ENCODE measurements at places on chromosomes 3 and 15.

DNA sequence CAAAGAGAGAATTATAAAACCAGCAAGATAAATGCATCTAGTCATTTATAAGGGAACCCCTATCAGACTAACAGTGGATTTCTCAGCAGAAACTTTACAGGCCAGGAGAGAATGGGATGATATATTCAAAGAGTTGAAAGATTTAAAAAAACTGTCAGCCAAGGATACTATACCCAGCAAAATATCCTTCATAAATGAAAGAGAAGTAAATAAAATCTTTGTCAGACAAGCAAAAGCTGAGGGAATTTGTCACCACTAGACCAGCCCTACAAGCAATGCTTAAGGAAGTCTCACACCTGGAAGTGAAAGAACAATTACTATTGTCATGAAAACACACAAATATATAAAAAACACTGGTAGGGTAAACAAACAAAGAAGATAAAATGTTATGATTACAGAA is 113.4 kb upstream of the FAM3D start:
- no peak for DNase-seq

GRCh38 chr3:109927726-109928125 is 590.4 kb upstream of the DPPA4 start:
- DNase-seq, result no peak

- no peak for DNase-seq
Measured at GRCh38 chr3:12062605-12063004, 58.4 kb downstream of the SYN2 start.

DNA sequence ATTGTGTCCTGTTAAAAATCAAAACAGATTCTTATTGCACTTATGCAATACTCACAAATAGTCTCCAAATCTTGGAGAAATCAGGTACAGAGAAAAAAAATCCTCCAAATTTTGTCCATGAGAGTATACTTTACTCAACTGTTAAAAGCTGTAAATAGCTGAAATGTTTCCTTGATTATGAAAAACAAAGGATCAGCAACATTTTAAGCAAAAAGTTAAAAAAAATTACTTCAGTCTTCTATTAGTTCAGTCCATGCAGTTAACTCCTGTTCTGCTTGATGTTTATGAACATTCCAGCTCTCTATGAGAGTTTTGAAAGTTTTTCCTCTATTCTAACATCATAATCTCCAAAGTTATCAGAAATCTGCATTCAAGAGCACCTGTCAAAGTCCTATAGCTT is 22.8 kb upstream of the ZNF80 start:
- DNase-seq, result no peak

DNA sequence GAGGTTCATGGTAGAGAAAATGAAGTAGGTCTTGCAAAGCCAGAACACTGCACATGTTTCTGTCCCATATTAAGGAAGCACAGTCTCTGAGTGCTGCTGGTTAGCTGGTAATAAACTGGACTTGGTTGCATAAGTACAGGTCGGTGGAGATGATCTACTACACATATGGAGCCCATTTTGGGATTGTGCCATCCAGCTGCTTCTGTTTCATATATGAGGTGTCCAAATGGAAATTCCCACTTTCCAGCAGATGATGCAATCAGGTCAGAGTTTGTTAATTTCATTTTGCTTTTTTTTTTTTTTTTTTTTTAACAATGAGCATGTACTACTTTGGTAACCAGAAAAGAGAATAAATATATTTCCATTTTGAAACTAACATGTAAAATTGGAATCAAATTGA is 122.6 kb downstream of the SATB1 start:
- no peak for DNase-seq

DNA sequence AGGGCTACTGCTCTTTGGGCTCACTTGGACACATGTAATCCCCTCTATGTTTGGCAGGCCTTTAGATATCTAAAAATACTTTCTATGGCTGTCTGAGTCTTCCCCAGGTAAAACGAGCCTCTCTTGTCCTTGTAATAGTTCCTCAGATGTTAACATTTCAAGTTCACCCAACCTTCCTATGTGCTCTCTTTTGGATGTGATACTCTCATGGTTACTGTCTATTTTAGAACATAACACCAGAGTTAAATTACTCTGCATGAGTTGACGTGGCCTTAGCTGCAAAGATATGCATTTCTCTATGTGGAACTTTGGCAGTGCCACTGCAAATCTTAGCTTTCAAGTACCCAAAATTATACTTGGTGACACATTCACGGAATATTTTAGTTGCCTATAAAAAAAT is 31.9 kb upstream of the CSPG5 start:
- DNase-seq, result no peak

DNA sequence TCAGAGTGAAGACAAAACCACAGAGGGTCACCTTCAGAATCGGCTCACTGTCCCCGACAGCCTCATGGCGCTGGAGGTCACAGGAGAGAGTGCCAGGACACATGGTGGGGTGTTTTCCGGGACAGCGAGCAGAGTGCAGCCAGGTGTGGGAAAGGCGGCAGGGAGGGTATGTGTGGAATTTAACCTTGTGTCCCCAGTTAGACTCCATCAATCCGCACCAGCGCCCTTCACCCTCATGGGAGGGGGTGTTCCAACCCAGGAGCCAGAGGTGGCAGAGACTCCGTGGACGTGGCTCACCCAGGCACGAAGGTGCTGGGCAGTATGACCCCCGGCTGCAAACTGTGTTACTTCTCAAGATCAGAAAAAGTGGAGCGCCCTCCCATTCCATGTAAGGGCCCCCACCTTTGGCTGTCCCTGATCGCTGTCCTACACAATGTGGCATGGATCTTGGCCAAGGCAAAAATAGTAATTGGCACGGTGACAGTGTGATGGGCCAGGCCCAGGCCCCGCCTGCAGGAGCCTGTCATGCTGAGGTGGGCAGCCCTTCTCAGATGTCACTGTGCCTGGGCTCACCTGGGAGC is 190.3 kb downstream of the XXYLT1 start:
- DNase-seq, result no peak

DNA sequence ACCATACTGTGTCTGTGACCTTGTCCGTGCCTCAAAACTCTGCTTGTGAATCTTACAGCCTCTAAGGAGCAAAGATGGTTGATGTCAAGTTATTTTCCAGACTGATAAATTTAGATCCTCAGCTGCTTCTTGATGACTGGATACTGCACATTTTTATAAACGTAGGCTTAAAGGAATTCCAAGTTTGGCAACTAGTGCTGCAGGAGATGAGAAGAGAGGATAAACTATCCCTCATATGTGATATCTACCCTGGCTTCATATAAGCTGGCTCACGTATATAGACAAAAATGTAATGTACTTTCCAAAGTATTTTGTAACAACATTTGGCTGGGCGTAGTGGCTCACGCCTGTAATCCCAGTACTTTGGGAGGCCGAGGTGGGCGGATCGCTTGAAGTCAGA is 89.6 kb downstream of the GMPS start:
- DNase-seq, result no peak

GRCh38 chr3:84100861-84101260 is 857.9 kb upstream of the CADM2 start:
- no peak for DNase-seq

DNA sequence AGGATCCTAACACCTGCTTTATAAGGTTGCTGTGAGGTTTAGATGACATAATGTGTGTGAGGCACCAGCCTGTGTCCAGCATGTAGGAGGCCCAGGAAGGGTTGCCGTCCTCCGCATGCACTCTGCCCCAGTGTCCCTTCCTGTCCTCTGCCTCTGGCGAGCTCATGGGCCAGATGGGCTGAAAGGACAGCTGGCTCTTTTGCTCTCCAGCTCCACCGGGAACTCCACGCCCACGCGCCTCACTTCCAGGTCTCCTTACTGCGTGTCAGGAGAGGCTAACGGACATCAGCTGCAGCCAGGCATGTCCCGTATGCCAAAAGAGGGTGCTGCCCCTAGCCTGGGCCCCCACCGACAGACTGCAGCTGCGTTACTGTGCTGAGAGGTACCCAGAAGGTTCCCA is 12.2 kb downstream of the MUC20 start:
- DNase-seq, result no peak

DNA sequence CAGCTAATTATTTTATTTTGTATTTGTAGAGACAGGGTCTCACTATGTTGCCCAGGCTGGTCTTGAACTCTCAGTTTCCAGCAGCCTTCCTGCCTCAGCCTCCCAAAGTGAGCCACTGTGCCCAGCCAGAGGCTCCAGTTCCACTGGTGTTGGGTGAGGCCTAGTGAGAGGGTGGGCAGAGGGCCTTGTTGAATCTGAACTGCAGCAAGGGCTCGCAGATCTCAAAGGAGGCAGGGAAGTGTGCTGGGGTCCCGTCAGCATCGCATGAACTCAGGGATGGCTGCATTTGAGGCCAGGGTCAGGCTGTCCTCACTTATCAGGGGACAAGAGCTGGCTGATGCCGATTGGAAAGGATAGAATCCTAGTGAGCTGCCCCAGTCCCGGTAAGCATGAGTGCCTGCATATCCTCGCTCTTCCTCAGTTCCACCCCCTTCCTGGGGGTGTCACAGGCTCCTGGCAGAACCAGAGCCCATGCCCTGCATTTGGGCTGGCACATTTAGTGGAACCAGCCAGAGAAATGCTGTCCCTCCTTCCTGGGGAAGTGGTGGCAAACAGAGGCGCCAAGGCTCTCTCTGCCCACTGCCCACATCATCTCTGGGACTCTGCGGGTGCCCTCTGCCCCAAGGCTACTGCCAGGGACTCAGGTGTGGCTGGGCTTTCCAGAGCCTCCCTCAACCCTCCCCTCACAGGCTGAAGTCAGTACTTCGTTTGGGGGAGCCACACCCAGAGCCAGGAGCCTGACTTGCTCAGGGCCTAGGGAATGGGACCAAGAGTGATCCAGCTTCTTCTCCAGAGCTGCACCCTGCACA is 24.1 kb downstream of the ALS2CL start:
- no peak for DNase-seq

DNA sequence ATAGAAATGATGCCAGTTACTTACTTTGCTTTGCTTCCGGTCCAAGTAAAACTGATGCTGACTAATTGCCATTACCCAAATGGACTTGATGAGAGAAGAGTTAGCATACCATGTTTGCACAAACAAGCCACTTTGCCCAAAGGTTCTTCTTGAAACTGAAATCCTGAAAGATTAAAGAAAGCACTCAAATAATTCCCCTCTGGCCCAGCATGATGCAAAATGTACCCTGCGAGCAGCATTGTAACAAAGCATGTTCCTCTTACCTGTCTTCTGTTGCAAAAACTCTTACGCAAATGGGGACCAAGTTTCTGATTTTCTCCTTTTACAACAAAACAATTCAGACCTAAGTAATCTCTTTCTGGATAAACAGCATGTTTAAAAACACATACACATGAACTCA is 74.5 kb upstream of the LMOD3 start:
- DNase-seq, result no peak

DNA sequence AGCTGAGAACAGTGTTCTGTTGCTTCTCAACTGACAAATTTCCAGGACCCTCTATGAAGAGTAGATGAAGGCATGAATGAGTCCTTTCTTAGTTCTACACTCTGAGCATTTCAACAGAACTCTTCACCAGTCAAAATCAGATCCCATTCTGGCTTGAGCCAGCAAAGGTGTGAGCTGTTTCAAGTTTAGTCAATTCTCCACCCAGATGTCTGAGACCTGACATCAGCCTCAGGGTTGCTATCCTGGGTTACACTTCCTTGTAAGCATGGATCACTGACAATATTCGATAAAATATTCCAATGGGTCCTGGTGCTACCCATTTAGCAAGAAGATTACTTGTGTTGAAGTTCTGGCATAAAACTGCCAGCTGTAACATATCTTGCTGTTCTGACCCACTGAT is 97.6 kb upstream of the PPP2R3A start:
- DNase-seq, result no peak

Data from stimulated activated CD4-positive, alpha-beta T cell treated with anti-CD3 and anti-CD28 coated beads, Interleukin-2, amount 100 ng/mL, for 4 hours (primary cell).